Activated CD4-positive, alpha-beta T cell treated with anti-CD3 and anti-CD28 coated beads for 36 hours (primary cell): ENCODE measurements at places on chromosomes 3 and 15.

DNA sequence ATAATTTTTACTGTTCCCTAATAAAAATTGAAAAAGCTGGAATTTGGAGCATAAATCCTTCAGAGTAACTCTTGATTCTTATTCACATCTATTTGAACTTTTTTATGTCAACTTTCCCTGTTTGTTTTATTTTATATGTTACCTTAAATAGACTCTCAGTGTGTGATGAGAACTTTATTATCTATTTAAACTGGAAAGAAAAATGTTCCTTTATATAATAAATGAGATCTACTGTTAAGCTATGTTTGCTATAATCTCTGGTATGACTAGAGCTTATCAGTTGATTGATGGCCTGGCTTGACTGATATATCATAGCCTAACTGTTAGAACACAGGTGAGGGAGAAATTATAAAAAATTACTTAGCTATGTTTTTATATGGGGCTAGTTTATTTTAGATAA, 330.6 kb upstream of the EPHA6 start:
- no peak for DNase-seq

DNA sequence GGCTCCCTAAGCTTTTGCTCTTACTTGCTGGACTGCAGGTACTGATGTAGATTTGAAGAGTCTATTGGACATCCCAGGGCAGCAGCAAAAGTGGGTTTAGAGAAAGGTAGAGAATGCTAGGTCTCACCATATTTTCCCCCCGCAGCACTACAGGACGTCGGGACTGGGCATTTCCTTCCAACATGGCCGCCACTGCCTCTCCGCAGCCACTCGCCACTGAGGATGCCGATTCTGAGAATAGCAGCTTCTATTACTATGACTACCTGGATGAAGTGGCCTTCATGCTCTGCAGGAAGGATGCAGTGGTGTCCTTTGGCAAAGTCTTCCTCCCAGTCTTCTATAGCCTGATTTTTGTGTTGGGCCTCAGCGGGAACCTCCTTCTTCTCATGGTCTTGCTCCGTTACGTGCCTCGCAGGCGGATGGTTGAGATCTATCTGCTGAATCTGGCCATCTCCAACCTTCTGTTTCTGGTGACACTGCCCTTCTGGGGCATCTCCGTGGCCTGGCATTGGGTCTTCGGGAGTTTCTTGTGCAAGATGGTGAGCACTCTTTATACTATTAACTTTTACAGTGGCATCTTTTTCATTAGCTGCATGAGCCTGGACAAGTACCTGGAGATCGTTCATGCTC, 11.2 kb downstream of the CYP8B1 start:
- DNase-seq, result no peak

DNA sequence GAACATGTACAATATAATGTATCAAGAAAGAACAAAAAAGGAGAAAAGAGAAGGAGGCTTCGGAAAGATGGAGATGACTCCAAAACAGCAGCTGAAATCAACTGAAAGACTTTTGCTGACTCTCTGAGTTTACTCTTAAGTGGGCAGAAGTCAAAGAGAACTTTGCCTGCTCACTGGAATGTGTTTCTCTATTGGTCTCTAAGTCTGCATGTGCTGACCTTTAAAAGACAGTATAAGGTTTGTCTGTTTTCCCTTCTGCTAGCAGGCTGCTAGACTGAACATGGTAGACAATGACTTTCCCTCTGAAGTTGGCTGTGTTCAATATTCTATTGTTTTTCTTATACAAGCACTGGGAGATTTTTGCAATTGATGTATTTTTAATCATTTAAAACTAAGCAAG, 7.2 kb upstream of the MAP4 start:
- no peak for DNase-seq

- no peak for DNase-seq
These were observed 39.8 kb downstream of the EOGT start for GRCh38 chr3:68973639-68974038.

DNA sequence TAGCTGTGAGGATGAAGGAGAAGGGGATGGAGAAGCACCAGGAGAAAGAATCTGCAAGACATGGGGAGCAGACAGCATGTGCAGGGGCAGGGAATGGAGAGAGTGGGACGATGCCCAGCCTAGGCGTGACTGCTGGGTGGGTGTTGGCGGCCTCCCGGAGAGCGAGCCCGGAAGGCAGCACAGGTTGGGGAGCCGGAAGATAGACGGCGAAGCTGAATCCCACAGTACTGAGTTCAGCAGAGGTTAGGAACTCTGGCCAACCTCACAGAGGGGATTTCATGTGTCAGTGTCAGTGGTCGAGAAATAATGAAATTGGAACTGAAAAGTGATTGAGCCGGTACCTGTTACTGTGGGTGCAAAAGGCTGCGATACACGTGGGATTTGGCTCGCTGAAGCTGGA, 55.2 kb downstream of the PXYLP1 start:
- no peak for DNase-seq
